Stimulated activated CD8-positive, alpha-beta memory T cell treated with anti-CD3 and anti-CD28 coated beads, Interleukin-12 subunit alpha, Interleukin-12 subunit beta, amount 100 ng/mL, for 1 hour (primary cell): ENCODE measurements at places on chromosomes 6 and 20.

GRCh38 chr6:12593771-12594529 is 122.6 kb upstream of the PHACTR1 start:
- no peak for DNase-seq

GRCh38 chr6:28606424-28607391 is 81.0 kb downstream of the GPX5 start:
- DNase-seq: no peak

DNA sequence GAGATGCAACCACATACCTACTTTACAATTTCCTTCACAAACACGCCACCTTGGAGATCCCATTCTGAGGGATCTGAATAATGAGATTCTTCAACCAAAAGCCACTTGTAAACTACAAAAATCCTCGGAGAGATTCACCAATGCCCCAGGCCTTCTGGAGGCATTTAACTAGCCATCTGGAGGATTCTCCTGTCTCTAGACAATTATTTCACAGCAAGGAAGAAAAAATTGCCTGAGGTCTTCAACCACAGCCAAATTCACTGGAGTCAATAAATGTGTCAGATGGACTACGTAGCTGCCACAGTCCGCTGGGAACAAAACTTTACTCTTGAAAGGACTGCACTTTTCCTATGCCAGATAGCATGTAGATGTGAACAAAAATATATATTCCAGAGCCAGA is 19.0 kb upstream of the DCDC2 start:
- DNase-seq: no peak

GRCh38 chr6:44002067-44002592 is 125.1 kb downstream of the MRPL14 start:
- DNase-seq: no peak

- DNase-seq: no peak
Measured at GRCh38 chr6:45929421-45930361, 86.0 kb downstream of the CLIC5 start.

GRCh38 chr20:57369596-57369995 is 18.5 kb downstream of the RAE1 start:
- DNase-seq: no peak

DNA sequence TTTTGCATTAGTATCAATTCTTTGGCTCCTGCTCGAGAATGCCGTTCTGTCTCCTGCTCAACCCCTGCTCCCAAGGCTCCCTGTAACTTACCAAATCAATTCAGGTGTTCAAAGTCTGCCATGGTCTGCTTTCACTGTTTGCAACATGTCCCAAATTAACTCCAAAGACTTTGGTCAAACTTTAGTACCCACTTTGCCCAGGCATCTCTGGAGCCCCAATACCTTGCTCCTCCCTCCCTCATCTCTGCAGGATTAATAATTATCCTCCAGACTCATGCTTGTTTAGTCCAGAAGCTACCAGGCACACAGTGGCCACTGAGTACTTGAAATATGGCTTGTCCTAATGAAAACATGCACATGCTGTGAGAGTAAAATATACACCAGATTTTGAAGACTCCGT is 30.2 kb downstream of the GCLC start:
- DNase-seq: no peak
